ENCODE measurements at places on chromosomes 5 and 9. TPM values are rescaled to one million over a fixed set of nuclear protein-coding genes. Genes with fewer than 3 reads are reported as not detected.

SPATA31C1 gene
- polyA plus RNA-seq = not detected

- H3K27ac ChIP-seq = no peak overlapping the region
- H3K4me3 ChIP-seq = no peak overlapping the region
- H3K4me1 ChIP-seq = no peaks in the 10 kb centered on the region
- no peak for DNase-seq
- H3K27me3 ChIP-seq = no peaks in the 10 kb centered on the region
Measured at GRCh38 chr5:149615976-149616375, 34.7 kb downstream of the ARHGEF37 start.

TSSK1B gene
- not detected for polyA plus RNA-seq

BTNL8 gene
- polyA plus RNA-seq = not detected

DNA sequence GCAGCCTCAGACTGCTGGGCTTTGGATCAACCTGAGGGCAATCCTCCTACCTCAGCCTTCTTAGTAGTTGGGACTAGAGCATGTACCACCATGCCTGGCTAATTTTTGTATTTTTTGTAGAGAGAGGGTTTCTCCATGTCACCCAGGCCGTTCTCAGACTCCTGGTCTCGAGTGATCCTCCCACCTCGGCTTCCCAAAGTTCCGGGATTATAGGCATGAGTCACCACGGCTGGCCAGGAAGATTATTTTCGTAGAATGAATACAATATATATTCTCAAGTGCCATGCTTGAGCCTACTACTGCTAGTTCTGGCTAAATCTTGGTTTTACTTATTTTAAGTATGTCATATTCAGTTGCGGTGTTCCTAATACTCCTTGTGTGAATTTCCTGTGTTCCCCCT is 88.2 kb upstream of the CLINT1 start:
- DNase-seq = no peak
- no peaks in the 10 kb centered on the region for H3K36me3 ChIP-seq
